ENCODE measurements at places on chromosomes 12 and 14. TPM values are rescaled to one million over a fixed set of nuclear protein-coding genes. Genes with fewer than 3 reads are reported as not detected.

WSCD2 gene
- 0.58 TPM for total RNA-seq

LAG3 gene
- total RNA-seq: 1.0 TPM

GPR137C gene
- total RNA-seq: 5.2 TPM

DNA sequence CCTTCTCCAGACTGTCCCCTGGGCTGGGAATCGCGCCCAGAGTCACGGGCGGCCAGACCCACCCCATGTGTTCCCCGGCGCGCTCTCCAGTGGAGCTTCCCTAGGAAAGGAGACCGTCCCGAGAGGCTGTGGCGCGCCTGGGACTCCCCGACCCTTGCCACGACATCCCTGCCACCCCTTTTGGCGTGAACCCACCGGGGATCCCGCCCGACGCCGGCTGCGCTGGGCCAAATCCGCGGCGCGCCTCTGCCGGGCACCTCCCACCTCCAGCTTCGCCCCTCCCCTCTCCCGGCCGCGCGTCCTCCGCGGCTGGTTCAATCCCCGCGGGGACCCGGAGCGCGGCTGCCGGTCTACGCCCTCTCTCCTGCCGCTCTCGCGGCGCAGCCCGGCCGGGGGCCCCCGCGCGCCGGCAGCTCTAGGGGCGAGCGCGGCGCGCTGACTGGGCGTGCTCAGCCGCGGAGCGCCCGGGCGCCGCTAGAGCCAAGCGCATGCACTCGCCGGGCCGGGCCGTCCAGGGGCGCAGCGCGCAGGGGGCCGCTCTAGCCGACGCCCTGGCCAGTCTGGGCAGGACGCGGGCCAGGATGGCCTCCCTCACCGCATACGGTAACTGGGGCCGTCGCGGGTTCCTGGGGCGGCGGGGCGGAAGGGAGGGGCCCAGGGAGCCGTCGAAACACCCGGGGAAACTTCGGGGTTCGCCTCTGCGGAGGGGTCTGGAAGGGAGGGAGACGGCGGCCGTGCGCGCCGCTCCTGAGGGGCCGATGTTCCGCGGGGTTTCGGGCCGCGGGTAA, 77.4 kb upstream of the ANO4 start:
- DNase-seq: peak; percentile 66
